ENCODE measurements at places on chromosomes 12 and 14.
A peak's percentile ranks its signal among the peaks of the same experiment; 100 is the strongest.

DNA sequence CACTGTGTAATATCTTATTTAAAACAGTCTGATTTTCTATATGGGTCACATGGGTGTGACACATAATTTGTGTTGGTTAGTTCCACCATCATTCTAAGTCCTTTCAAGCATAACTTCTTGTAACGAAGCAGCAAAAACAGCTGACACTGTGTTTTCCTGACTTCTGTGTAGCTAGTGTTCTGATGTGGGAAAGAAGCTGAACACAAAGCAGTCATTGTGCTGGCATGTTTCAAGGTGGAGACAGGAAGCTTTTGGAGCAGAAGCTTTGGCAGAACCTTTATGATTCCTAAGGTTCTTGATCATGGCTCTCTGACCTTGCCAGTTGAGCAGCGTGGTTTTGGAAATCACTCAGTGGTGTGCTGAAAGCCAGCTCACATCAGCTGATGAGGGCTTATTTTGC, 351.7 kb upstream of the MDGA2 start:
- no peak for DNase-seq
- no peaks in the 10 kb centered on the region for H3K4me1 ChIP-seq
- H3K27me3 ChIP-seq = no peaks in the 10 kb centered on the region
- no peak overlapping the region for H3K27ac ChIP-seq
- no peak overlapping the region for H3K4me3 ChIP-seq

GRCh38 chr12:21538061-21538653, 12.1 kb downstream of the SPX start:
- H3K4me1 ChIP-seq = no peaks in the 10 kb centered on the region
- H3K27me3 ChIP-seq = peaks cover 3% of the 10 kb centered on the region
- H3K36me3 ChIP-seq = no peaks in the 10 kb centered on the region
- no peak for DNase-seq

GRCh38 chr12:132063491-132063890, 80.6 kb downstream of the DDX51 start:
- no peak overlapping the region for H3K4me3 ChIP-seq
- H3K27ac ChIP-seq = peak overlapping the region; percentile 47
- DNase-seq = no peak
- no peaks in the 10 kb centered on the region for H3K27me3 ChIP-seq

GRCh38 chr14:100140452-100141078, 18.9 kb downstream of the DEGS2 start:
- H3K4me1 ChIP-seq = peaks cover 6% of the 10 kb centered on the region
- H3K4me3 ChIP-seq = no peak overlapping the region
- peaks cover 98% of the 10 kb centered on the region for H3K36me3 ChIP-seq
- H3K27ac ChIP-seq = no peak overlapping the region

DNA sequence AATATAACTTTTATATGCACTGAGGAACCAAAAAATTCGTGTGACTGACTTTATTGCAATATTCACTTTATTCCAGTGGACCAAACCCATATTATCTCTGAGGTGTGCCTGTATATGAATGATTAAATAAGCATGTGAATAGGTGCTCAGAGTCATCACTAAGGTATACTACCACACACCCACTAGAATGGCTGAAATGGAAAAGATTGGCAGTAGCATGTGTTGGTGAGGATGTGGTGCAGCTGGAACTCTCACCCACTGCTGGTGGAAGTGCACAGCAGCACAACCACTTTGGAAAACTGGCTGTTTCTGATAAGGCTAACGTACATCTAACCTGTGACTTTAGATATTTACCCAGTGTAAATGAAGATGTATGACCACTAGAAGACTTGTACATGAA, 36.8 kb downstream of the GOLGA5 start:
- H3K4me1 ChIP-seq = no peaks in the 10 kb centered on the region
- no peaks in the 10 kb centered on the region for H3K27me3 ChIP-seq
- no peak overlapping the region for H3K4me3 ChIP-seq
- no peak overlapping the region for H3K27ac ChIP-seq

DNA sequence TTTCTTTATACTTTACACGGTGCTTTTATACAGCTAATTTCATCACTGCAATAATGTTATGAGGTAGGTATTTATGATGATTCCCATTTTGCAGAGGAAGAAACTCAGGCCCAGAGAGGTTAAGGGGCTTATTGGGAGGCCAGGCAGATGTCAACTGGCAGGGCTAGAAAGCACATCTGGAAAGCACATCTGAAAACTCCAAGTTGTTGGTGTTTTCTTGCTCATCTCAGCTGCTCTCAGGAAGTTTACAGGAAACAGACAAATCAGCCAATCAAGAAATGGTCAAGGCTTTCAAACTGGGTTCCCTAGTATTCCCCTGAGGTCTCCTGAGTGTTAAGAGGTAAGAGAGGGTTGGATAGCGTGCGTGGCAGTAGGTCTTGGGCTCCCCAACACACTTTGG, 124.1 kb upstream of the MED13L start:
- H3K27me3 ChIP-seq = no peaks in the 10 kb centered on the region
- H3K4me3 ChIP-seq = no peak overlapping the region
- no peak overlapping the region for H3K27ac ChIP-seq
- no peak for DNase-seq
- H3K36me3 ChIP-seq = no peaks in the 10 kb centered on the region

- H3K4me1 ChIP-seq = peaks cover 5% of the 10 kb centered on the region
- no peak overlapping the region for H3K27ac ChIP-seq
- H3K4me3 ChIP-seq = no peak overlapping the region
- no peaks in the 10 kb centered on the region for H3K36me3 ChIP-seq
- no peak for DNase-seq
These were observed 4.8 kb downstream of the TULP3 start for GRCh38 chr12:2895511-2895910.

DNA sequence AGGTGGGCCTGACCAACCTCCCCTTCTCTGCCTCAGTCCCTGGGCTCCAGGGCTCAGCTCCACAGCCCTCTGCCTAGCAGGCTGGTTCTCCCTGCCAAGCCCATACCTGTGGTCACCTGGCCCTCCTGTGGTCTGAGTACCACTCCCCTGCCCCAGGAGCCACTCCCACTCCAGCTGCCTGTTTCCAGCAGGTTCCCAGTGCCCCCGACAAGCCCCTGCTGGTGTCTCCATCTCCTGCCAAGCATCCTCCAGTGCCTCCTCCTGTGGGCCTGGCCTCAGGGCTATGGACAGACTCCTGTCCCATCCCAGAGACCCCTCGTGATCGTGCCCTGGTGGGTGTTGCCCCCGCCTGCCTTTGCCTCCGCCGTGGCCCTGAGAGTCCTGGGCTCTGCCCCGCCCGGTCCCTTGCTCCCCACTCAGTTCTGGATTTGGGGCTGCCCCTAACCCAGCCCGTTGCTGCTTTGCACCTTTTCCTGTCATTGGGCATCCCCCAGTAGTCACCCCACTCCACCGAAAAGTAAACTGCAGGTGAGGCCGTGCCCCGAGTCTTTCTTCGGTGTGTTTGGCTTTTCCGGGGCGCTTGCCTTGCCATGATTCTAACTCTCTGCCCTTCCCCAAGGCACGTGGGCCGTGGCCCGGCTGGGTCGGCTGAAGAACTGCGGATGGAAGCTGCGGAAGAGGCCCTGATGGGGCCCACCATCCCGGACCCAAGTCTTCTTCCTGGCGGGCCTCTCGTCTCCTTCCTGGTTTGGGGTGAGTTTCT, 9.8 kb downstream of the MEG3 start:
- no peaks in the 10 kb centered on the region for H3K36me3 ChIP-seq
- DNase-seq = no peak
- H3K27ac ChIP-seq = no peak overlapping the region
- no peak overlapping the region for H3K4me3 ChIP-seq
- no peaks in the 10 kb centered on the region for H3K27me3 ChIP-seq

- H3K27ac ChIP-seq = no peak overlapping the region
- DNase-seq = no peak
- H3K4me3 ChIP-seq = no peak overlapping the region
These were observed 289.5 kb downstream of the RMST start for GRCh38 chr12:97752129-97752528.

DNA sequence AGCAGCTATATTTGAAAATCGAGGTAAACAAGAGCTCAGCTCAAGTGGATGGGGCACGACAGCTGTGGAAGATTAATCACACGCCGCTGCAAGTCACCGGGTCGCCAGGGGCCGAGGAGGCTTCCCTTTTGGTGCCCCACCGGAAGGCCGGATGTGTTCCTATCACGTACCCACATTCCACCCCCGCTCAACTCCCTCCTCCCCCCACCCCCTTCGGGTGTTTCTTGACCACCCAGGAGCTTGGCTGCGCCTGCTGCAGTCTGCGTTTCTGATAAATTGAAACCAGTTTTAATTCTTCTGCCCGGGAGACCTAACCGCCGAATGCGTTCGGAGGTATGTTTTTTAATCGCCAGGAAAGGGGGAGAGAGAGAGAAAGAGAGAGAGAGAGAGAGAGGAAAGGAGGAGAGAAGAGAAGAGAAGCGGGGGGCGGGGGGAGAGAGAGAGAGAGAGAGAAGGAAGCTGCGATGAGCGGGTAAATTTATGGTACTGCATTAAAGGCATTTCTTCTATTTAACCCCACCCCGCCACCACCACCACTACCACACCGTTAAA, 1.8 kb downstream of the SLC8A3 start:
- no peaks in the 10 kb centered on the region for H3K4me1 ChIP-seq
- H3K27ac ChIP-seq = no peak overlapping the region
- no peaks in the 10 kb centered on the region for H3K36me3 ChIP-seq
- H3K4me3 ChIP-seq = peak overlapping the region; percentile 34
- no peak for DNase-seq
- H3K27me3 ChIP-seq = peaks cover 56% of the 10 kb centered on the region

GRCh38 chr14:84003346-84003745, 1526.6 kb upstream of the FLRT2 start:
- no peak overlapping the region for H3K4me3 ChIP-seq
- no peaks in the 10 kb centered on the region for H3K4me1 ChIP-seq
- DNase-seq = no peak
- H3K36me3 ChIP-seq = no peaks in the 10 kb centered on the region
- no peak overlapping the region for H3K27ac ChIP-seq

DNA sequence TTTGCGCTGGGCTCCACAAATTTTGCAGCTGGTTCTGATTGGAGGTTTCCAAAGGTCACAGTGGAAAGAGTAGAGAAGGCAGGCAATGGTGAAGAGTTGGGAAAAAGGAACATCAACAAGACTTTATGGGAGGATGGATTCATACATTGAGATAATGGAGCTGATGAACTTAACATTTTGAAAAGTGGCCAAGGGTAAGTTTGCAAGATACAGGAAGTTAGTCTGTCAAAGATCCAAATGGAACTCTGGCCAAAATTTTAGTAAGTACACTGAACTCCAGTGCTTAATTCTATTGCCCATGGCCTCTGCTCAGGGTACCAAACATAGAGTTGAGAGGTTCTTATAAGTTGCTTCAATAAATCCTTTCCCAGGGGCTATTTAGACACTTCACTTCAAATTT, 15.6 kb downstream of the CCER1 start:
- no peaks in the 10 kb centered on the region for H3K27me3 ChIP-seq
- no peaks in the 10 kb centered on the region for H3K4me1 ChIP-seq
- H3K36me3 ChIP-seq = no peaks in the 10 kb centered on the region
- no peak overlapping the region for H3K27ac ChIP-seq
- no peak overlapping the region for H3K4me3 ChIP-seq

DNA sequence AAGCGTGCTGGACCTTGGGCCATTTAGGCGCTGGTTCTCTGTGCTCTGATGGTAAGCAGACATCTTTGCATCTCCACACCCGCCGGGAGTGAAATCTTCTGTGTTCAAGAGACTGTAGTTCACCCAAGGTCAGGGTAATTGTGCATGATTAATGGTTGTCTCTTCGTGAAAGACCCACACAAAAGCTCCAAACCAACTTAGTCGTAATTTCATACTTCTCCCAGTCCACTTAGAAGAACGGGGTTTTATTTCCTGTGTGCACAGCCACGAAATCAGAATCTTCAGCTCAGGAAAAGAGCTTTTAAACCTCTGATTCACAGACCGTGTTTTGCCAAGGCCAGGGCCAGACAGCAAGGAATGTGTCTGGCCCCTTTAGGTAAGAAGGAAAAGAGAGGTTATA, 640.9 kb downstream of the MED13L start:
- DNase-seq = no peak
- H3K36me3 ChIP-seq = no peaks in the 10 kb centered on the region
- no peaks in the 10 kb centered on the region for H3K4me1 ChIP-seq
- no peak overlapping the region for H3K4me3 ChIP-seq
- H3K27me3 ChIP-seq = peaks cover 2% of the 10 kb centered on the region

DNA sequence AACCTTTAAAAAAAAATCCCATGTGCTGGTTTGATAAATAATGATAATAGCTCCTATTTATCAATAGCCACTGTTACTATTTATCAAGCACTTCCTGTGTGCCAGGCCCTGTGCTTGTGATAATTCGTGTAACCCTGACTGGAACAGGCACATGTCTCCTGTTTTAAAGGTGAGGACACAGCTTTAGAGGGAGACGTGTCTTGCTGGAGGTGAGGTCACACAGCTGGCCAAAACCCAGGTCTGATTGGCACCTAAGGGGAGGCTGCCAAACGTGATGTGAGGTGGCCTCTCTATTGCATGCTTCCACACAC, 156.6 kb downstream of the VRK1 start:
- no peak overlapping the region for H3K4me3 ChIP-seq
- no peak for DNase-seq
- H3K36me3 ChIP-seq = no peaks in the 10 kb centered on the region
- no peaks in the 10 kb centered on the region for H3K4me1 ChIP-seq
- no peaks in the 10 kb centered on the region for H3K27me3 ChIP-seq
- H3K27ac ChIP-seq = no peak overlapping the region

DNA sequence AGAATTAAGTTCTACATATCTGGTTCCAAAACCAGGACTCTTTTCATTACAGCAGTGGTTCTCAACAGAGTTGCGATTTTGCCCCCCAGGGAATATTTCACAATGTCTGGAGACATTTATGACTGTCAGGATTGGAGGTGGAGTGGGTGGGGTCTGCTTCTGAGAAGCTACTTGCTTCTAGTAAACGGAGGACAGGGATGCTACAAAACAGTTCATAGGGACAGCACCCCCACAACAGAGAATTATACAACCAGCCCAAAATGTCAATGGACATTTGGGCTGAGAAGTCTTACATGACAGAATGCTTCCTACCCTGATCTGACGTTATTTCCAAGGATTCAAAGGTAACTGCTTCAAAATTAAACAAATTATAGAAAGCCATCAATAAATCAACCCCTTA, 739 bp upstream of the SPATA7 start:
- no peak for DNase-seq
- H3K27me3 ChIP-seq = no peaks in the 10 kb centered on the region
- H3K4me1 ChIP-seq = peaks cover 7% of the 10 kb centered on the region
- no peak overlapping the region for H3K27ac ChIP-seq

DNA sequence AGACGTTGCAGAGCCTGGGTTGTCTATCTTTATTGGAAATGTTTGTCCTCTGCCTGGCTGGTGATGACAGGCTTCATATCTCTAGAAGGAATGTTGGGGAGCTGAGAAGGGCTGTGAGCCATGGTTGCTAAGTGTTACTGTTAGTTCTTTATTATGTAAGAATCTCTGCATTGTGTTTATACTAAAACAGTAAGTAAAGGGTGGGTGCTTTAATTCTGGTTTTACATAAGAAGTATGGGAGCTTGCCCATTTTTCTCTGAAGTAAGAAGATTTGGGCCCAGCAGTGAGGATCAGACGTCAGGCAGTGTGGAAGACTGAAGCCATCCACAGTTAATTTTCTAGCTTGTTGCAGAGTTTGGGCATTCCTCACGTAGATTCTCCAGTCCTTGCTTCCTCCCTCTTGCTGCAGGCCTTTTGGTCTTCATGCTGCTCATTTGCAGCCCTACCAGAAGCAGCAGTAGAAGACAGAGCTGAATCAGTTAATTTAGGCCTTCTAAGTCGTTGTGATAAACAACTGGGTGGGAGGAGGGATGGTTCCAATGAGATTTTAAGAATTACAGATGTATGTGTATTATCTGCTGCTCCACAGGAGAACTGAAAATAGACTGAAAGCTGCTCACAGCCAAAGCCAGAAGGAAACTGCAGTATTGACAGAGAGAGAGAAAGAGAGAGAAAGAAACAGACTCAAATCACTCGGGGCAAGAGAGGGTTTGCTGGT, 21.4 kb downstream of the WNT5B start:
- no peak overlapping the region for H3K27ac ChIP-seq
- no peak overlapping the region for H3K4me3 ChIP-seq
- H3K4me1 ChIP-seq = peaks cover 19% of the 10 kb centered on the region
- H3K27me3 ChIP-seq = no peaks in the 10 kb centered on the region
